Smooth muscle cell of the brain vasculature (primary cell): ENCODE measurements at places on chromosomes 2 and 18.

DNA sequence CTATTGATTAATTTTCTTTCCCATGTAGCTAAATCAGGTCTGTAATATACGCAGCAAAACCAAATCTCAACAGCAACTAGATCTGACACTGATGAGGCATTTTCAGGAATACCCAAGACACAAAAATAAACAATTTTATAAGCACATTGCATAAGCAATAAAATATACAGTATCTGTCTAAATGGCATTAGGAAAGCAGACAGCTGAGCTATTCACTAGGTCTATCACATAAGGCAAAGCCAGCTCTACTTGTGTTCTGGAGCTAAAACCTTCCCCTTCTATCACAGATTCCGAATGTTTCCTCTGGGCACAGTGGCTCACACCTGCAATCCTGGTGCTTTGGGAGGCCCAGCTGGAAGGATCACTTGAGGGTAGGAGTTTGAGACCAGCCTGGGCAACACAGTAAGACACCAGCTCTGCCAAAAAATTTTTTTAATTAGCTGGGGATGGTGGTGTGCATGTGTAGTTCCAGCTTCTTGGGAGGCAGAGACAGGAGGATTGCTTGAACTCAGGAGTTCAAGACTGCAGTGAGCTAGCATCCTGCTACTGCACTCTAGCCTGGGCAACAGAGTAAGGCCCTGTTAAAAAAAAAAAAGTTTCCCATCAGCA is 21.1 kb downstream of the PTPN2 start:
- DNase-seq: no peak

GRCh38 chr2:204545861-204546735 is 823 bp downstream of the PARD3B start:
- DNase-seq: no peak

- DNase-seq: no peak
These were observed 87.7 kb upstream of the DDX18 start for GRCh38 chr2:117726747-117727146.

GRCh38 chr2:215738351-215738750 is 275.0 kb downstream of the MREG start:
- DNase-seq: no peak

- no peak for DNase-seq
These were observed 332.8 kb upstream of the MMADHC start for GRCh38 chr2:149920389-149920788.

DNA sequence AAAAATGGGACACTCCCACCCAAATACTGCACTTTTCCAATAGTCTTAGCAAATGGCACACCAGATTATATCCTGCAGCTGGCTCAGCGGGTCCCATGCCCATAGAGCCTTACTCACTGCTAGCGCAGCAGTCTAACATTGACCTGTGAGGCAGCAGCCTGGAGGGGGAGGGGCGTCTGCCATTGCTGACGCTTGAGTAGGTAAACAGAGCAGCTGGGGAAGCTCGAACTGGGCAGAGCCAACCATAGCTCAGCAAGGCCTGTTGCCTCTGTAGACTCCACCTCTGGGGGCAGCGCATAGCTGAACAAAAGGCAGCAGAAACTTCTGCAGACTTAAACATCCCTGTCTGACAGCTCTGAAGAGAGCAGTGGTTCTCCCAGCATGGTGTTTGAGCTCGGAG is 110.4 kb downstream of the CTIF start:
- DNase-seq: no peak

GRCh38 chr2:231752061-231752460 is 29.0 kb downstream of the PDE6D start:
- no peak for DNase-seq

DNA sequence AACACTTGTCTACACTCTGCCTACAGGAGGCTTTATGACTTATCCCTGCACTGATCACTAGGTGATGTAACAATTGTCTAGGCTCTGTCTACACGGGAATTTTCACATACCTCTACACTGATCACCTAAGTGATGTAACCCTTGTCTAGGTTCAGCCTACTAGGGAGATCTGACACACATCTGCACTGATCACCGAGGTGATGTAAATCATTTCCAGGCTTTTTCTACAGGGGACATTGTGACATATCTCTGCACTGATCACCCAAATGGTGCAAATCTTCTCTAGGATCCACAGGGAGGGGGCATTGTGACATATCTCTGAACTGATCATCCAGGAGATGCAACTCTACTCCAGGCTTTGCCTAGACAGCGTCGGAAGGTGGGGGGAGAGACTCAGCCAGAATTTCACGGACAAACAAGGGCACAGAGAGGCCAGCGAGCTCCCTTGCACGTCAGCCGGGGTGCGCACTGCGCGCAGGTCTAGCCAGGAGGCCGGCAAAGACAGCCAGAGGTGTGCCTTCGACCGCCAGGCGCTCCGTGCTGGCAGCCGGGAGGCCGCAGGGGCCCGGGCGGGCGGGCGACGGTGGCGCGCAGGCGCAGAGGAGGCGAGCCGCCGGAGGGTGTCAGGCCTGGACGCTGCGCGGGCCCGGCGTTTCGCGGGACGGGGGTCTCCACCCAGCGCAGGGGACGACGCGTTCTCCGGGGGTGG is 46.9 kb upstream of the USP14 start:
- peak; percentile 6 for DNase-seq

- no peak for DNase-seq
These were observed 322.1 kb upstream of the THUMPD2 start for GRCh38 chr2:40101131-40101575.
